ENCODE measurements at places on chromosomes 6 and 20.

DNA sequence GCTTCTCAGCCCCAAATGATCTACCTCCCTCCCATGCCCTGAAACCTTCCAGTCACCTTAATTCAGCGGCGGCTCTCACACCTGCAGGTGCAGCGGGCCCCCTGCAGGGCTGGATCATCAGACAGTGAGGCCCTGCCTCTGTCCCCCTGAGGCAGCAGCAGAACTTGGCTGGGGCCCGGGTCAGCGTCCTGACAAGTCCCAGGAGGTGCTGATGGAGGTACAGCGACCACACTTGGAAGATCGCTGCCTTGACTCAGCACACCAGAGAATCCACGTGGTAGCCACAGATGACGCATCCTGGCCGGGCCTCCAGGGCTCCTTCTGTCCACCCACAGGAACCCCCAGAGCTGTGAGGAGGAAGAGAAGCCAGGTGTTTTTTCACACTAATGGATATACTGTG lies 116.4 kb upstream of the THBS2 start:
- DNase-seq = peak; percentile 24

DNA sequence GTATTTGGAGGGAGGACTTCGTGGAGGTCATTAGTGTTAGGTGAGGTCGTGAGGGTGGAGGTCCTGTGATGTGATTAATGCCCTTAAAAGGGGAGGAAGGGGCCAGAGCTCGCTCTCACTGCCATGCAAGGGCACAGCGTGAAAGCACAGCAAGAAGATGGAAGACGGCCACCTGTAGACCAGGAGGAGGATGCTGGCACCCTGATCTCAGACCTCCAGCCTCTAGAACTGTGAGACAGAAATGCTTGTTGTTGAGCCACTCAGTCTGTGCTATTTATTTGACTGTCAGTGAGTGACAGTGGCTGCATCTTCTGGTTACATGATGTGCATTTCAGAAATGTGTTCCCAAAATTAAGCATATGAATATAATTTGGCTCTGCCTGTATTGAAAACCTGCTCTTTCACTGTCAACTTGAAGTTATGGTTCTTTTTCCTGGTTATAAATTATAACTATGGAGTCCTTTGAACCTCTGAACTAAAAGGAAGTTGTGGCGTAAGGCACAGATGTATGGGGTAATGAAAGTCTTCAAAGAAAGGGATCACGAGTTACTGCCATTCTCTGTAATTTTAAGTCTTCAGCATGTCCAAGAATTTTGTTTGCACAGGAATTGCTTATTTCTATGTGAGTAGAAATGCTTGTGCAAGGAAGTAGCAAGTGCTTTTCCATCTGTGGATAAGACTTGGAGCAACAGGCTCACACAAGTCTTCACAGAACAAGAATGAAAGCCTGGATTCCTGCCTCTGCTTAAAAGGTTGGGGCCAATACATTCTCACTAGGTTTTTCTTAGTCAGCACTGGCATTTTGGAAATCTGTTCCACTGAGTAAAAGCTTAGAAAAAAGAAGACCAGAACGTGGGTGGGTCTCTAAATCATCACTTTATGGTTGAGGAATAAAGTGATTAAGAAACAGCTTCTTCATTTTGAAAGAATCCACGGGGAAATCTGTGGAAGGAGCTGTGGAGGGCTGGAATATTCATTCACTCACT lies 10.3 kb downstream of the PPP1R14C start:
- DNase-seq = no peak

GRCh38 chr6:146200176-146200575 lies 171.3 kb downstream of the GRM1 start:
- DNase-seq = no peak

DNA sequence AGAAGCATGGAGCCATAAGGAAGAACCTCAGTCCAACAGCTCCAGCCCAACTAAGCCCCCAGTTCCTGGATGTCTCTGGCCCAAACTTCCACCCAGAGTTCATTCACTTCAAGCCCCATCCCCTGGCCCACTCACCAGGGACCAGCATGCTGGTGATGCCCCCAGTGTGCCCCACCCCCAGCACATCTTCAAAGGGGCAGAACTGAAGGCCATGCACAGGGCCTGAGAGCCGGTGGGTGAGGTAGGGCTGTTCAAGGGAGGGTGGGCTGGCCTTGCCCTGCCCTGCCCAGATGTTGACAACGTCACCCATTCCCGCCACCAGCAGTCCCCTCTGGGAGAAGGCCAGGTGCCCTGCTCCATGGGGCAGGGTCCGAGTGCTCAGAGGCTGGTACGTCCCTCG lies 3.6 kb downstream of the B3GALT4 start:
- DNase-seq = no peak

- no peak for DNase-seq
These were observed 1.1 kb upstream of the MYB start for GRCh38 chr6:135179920-135180541.

- DNase-seq = no peak
These were observed 150.6 kb downstream of the BACH2 start for GRCh38 chr6:90146024-90146423.

DNA sequence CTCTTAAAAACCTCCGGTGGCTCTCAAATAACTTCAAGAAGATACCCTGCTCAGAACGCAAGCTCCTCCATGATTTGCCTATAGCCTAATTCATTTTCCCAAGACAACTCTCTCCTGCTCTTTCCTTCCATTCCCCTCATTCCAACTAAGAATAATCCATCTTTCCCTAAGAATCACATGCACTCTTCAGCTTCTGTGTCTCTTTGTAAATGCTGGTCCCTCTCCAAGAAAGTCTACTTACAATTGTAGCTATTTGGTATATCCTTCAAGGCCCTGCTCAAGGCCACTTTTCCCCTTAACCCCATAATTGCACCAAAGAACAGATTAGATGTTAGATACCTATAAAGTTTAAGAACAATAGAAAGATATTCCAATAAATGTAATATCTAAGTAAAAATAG lies 7.4 kb upstream of the HEY2 start:
- no peak for DNase-seq

DNA sequence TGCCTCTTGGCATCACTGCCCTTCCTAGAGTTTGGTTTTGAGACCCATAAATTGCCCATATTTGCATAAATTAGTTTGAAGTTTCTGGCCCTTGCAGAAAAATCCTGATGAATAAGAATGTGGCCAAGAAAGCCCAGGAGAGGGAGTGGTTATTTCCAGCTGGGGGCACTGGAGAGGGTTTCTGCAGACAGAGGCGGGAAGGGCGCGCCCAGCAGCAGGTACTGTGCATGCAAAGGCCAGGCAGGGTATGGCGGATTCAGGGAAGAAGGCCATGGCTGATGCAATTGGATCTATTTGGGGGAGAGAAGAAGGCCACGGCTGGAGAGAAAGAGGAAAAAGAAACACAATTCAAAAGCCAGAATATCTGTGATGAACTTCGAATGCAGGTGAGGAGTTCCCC lies 48.2 kb upstream of the PXDC1 start:
- DNase-seq = no peak

DNA sequence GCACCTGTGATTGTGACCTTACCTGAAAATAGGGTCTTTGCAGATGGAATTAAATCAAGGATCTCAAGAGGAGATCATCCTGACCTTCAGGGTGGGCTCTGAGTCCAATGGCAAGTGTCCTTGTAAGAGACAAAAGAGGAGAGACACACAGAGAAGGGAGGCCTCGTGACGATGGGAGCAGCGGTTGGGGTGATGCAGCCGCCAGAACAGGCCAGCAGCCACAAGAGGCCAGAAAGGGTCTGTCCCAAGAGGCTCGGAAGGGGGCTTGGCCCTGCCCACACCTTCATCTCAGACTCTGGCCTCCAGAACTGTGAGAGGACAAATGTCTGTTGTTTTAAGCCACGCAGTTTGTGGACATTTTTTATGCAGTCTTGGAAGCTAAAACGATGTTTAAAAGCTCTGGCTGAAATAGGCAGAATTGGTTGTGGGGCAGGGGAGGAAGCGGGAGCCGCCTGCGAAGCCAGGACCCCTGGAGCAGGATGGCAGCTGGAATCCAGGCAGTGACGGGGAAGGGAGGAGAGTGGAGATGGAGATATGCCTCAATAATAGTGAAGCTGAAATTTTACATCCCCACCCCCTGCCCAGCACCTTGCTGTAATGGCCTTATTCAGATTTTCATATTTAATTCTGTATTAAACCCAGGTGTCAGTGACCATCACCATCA lies 216.4 kb downstream of the ANKRD60 start:
- no peak for DNase-seq

GRCh38 chr6:381742-382461 lies 9.7 kb upstream of the IRF4 start:
- DNase-seq = no peak

DNA sequence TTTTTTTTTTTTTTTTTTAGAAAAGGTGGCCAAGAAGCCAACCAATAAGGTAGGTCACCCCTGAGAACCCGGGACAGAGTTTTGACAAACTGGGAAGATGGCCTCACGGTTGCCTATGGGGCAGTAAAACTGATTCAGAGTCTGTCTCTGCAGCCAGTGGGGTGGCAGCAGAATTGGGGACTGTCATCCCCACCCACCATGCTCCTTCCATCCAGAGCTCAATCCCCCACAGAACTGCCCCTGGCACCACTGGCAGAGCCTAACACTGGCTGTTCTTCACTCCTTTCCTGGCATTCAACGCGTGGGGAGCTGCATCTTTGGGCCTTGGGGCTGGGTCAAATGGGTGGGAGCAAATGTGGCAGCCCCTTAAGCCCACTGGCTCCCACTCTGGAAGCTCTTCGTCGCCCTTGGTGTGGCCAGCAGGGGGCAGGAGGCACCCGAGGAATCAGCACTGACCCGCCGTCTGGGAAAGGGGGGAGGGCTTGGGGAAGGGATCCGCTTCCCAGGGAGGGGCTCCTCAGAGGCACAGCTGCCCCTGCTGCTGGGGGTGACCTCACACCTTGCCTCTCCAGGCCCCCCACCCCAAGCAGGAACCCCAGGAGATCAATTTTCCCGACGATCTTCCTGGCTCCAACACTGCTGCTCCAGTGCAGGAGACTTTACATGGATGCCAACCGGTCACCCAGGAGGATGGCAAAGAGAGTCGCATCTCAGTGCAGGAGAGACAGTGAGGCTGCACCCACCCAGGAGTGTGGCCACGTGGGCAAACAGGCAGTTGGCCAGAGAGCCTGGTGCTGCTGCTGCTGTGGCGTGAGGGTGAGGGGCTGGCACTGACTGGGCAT lies 10.4 kb downstream of the CD40 start:
- DNase-seq = peak; percentile 20

- DNase-seq = no peak
These were observed 8.4 kb upstream of the GUCA1B start for GRCh38 chr6:42203183-42203582.

- peak; percentile 93 for DNase-seq
These were observed 25.9 kb downstream of the ADGRF1 start for GRCh38 chr6:47016261-47016660.

DNA sequence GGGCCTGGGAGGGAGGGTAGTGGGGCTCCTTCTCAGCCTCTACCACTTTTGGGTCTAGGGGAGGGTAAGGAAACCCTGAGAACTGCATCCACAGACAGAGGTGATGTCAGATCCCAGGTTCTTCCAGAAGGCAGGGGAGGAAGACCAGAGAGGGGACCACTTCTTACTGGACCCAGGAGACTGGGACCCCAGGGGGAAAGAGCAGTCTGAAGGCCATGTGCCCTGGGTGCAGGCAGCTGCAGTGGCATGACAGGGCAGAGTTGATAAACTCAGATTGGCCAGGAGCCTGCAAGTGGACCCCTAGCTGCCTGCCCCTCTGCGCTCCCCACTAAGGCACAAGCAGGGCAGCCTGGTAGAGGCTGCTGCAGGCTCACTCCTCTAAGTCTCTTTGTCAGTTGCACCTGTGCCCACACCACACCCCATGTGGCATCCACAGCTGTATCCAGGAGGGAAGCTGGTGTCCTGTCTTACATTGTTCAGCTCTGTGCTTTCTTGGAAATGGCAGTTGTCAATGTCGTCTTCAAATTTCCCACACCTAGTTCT lies 2.7 kb downstream of the CST9L start:
- no peak for DNase-seq

- DNase-seq = no peak
These were observed 46.8 kb downstream of the CEP43 start for GRCh38 chr6:167045828-167046580.

GRCh38 chr20:44137266-44137801 lies 49.7 kb downstream of the JPH2 start:
- DNase-seq = no peak

DNA sequence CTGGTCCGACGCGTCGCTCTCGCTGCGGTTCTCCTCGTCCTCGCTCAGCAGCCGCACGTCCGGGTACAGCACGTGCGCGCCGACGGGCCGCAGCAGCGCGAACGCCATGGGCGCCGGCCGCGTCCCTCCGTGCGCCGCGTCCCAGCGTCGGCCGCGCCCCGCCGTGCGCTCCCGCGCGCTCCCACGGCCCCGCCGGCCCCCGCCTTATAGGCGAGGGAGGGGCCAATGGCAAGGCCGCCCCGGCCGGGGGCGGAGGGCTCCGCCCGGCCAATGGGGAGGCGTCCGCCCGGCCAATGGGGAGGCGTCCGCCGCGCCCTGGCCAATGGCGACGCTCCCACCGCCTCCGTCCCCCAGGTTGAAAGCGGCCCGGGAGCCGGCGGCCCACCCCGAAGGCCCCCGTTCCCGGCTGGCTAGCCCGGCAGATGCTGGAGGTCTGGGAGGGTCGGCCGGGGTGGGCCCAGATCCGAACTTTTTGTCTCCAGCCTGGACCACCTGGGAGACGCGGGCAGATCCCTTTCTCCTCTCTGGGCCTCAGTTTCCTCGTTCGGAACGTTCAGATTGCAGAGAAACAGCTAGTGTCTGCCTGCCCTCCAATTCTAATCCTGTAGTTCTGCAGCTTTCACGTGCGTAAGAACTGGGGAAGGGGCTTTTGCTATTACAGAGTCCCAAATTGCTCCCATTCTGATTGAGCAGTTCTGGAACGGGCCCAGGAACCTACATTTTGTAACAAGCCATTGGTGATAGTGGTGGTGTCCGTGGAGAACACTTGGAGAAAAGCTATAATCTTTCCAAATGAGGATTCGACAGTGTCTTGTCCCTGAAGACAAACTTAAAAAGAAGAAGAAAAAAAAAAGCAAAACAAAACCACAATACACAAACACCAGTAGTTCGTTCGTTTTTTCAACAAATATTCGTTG lies at the start of gene TCF15:
TSS of gene TCF15 (minus strand) at position 180 of the 917 bp plus-strand sequence. CDS start at position 108, 72 bp downstream.
- DNase-seq = no peak

- DNase-seq = no peak
These were observed 33.9 kb downstream of the SOBP start for GRCh38 chr6:107523794-107524193.

- DNase-seq = no peak
These were observed 33.7 kb downstream of the SPTLC3 start for GRCh38 chr20:13042458-13042794.

GRCh38 chr6:3596766-3597165 lies 139.9 kb upstream of the SLC22A23 start:
- DNase-seq = no peak

DNA sequence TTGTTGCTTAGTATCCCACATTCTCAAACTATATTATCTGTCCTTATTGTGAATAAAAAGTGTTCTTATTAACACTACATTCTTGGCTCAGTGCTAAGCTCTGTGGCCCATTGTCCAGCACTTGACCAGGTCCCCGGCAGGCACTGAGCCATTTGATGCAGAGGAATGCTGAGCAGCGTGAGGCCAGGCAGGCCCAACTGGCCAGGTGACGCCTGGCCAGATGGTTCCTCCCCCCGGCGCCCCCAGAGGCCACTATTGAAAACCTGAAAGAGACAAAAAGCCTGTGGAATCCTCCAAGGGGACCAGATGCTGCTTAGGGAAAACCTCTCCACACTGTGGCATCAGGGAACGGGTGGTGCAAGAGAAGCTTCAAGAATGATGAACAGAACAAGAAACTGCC lies 597.5 kb upstream of the JAG1 start:
- no peak for DNase-seq
